ENCODE measurements at places on chromosomes 7 and 10.

GRCh38 chr10:28220811-28221210 is 82.1 kb downstream of the MPP7 start:
- no peak for DNase-seq

DNA sequence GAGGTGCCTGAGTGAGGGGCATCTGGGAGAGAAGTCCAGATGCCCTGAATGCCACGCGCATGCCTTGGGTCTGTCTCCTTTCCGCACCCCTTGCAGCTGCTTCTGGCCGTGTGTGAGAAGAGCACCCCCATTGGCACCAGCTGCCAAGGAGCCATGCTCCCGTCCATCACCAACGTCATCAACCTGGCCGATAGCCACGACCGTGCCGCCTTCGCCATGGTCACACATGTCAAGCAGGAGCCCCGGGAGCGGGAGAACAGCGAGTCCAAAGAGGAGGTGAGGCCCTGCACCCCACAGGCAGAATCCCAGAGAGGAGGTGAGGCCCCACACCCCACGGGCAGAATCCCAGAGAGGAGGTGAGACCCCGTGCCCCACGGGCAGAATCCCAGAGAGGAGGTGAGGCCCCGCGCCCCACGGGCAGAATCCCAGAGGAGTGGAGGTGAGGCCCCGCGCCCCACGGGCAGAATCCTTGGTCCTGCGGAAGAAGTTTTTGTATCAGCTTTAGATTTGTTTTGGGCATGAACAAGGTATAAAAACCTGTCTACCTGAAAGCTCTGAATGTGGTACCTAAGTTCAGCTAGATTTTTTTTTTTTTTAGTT is 91.8 kb downstream of the TRRAP start:
- DNase-seq = no peak

DNA sequence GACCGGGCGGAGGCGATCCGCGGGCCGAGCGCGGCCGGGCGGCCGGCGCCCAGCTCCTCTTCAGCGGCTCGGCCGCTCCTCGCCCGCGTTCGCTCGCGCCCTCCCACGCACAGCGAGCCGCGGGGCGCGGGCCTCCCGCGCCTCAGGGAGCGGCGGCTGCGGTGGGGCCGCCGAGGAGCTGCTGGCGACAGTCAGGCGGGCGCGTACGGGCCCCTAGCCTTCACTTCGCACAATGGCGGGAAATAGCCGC is at the start of gene MCMBP:
MCMBP (minus strand) TSS at position 234 of the 250 bp plus-strand sequence. CDS start 259 bp downstream, outside the sequence.
- no peak for DNase-seq

DNA sequence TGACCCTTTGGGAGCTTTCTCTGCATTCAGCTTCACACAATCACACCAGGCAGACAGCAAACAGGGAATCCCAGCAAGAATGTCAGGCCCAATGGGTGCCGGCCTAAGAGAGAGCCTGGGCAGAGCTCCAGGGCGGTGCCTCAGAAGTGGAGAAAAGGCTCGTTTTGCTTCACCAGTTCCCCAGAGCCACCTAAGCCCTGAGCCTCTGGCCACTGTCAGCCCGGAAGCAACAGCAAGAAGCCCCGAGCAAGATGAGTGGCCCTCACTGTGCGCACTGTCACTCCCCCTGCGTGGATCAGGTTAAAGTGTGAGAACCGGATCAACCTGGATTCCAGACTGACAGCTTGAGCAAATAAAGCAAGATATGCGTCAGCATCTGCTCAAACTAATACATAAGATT is 14.7 kb downstream of the CNPY1 start:
- no peak for DNase-seq

GRCh38 chr7:112986256-112987031 is 100.2 kb downstream of the GPR85 start:
- DNase-seq = no peak

DNA sequence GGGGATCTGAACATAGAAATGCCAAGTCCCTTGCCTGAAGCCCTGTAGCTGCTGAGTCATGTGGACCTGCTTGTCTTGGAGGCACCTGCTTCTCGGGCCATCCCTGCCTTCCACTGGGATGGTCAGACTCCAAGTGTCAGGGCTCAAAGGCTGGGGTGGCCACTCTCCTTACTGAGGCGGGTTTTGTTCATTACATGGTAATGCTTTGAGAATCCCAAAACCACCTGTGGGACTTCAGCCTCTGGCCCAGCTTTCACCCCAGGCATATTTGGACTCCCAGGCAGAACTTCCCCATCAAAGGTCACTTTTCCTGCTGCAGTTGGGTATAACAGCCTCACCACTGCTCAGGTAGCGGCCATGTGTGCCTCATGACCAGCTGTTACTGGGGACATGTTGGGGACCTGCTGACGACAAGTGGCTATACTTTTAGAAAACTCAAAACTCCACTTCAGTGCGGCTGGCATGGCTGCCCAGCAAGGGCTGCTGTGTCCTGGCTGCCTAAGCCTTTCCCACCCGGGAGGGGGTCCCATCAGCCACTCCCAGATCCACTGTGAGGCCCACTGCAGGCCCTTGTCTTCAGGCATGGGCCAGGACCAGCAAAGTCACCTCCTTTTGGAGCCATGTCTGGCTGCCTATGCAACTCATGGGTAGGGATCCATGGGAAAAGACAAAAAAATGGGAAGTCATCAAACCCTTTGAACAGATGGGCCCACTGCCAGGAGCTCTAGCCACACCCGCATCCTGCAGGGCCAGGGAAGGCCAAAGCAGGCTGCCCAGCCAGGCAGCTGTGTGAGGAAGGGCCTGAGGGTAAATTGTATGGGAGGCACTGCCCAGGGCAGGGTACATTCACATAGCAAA is 96.7 kb downstream of the ARHGAP22 start:
- no peak for DNase-seq

DNA sequence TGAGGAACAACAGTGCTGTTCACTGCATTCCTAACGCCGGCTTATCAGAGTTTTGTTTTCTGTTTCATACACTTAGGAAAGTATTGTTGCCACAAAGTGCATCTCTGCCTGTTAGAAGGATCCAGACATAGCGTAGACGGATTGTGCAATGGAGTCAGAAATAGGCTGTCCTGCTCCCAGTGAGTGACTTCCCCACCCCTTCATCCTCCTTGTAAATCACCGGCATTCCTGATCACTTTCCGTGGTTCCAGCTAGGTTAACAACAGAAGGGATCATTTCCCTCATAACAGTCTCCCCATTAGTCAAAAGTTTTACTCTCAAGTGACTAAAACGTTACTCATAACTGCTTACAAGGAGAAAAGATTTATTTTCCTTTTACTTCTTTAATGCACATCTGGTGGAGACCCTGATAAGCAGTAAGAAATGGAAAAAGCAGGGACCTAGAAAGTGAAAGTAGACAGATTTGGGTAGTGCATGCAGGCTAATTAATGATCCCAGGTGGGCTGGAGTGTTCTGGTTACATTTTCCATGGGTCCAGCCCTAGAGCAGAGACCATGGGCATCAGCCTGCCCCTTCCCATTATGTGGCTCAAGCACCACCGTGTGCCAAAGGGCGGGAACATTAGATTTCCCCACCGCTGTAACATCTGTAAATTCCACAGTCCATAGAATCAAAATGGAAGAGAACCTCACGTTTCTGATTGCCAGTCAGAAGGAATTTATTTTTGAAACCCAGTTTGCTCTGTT is 395.1 kb upstream of the GALNT17 start:
- peak; percentile 48 for DNase-seq

DNA sequence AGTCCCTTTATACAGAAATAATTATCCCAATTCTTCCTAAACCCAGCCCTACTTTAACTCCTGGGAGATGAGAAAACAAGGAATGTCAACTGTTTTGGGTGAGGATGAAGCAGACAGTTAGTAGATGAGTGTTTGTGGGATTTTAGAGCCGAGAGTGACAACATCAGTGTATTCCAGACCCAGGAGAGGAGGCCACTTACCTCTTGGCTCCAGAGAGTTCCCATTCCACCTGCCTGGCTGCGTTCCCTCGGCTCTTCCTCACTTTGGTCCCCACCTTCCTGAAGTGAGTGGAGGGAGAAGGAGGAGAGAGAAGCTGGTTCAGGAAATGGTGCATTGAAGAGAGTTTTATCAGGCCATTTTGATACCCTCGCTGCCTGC is 579 bp downstream of the KEL start:
- DNase-seq = no peak

- DNase-seq = no peak
These were observed 3.8 kb upstream of the PDCD4 start for GRCh38 chr10:110867807-110868465.

GRCh38 chr10:98257198-98257597 is 10.8 kb downstream of the LOXL4 start:
- DNase-seq = no peak

GRCh38 chr10:104104418-104104817 is 17.6 kb upstream of the SFR1 start:
- DNase-seq = no peak

DNA sequence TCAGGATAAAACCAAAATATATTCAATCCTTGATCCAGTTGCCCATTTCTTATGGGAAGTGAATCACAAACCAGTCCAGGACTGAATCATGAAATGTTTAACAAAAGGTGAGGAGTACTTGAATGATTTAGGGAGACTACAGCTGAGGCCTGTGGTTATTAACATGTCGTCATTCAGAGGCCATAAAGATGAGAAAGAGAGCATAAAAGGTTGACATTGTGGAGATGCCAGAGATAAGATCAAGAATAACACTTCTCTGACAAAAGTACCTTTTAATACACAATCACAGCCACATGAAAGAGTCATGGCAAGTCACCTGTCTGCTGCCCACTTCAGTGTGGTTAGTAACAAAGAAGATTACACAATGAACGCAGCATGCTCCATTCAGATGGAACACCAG is 1195.7 kb upstream of the SORCS1 start:
- DNase-seq = no peak

DNA sequence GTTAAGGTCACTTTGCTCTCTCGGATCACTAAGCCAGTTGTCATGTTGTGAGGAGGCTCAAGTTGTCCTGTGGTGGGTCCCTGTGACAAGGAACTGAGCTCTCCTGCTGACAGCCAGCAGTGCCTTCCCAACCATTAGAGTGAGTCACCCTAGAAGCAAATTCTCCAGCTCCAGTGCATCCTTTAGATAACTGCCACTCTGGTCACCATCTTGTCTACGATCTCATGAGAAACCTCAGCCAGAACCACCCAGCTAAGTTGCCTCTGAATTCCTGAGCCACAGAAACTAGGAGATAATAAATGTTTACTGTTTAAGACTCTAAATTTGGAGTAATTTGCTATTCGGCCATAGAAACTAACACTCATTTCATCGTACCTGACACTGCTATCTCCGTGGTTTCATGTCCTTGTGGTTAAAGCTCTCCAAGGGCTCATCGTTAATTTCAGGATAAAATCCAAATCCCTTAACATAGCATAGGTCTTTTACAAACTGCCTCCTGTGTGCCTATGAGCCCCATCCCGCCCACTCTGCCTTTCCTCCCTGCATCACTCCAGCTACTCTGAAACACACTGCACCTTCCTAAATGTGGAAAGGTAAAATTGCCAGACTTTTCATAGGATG is 56.5 kb upstream of the WIPF3 start:
- DNase-seq = no peak

- DNase-seq = no peak
These were observed 56.3 kb upstream of the RAPGEF5 start for GRCh38 chr7:22413211-22413610.

DNA sequence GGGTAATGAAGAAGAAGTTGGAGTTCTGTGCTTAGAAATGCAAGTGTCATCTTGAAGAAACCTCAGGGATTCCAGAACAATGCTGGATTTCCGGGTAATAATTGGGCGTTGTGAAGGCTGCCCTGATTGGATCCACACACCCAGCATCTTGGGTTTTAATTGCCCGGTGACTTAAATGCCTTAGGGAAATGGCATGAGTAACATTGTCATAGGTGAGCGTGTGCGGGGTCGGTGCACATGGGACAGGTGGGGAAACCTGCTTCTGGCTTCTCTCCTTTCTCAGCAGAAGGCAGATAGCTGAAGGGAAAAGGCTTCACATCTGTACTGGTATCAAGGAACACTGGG is 15.2 kb upstream of the CAMK1D start:
- no peak for DNase-seq

DNA sequence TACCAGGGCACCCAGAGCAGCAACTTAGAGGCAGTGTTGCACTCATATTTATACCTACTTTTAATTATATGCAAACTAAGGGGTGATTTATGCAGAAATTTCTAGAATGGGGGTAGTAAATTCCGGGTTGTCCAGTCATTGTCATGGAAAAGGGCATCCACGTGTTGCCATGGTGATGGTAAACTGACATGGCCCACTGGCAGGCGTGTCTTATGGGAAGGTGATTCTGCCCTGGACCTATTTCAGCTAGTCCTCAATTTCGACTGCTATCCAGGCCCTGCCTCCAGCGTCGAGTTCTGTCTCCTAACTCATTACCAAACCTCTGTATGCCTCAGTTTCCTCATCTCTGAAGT is 12.8 kb downstream of the SNX8 start:
- DNase-seq = no peak

GRCh38 chr10:44932517-44933450 is 21.6 kb downstream of the TMEM72 start:
- peak; percentile 60 for DNase-seq

GRCh38 chr7:142513178-142513955 is 235.9 kb upstream of the PRSS1 start:
- no peak for DNase-seq

All from astrocyte of the cerebellum (primary cell).